Activated naive CD4-positive, alpha-beta T cell treated with anti-CD3 and anti-CD28 coated beads for 36 hours (primary cell): ENCODE measurements at places on chromosomes 6 and 20. TPM values are rescaled to one million over a fixed set of nuclear protein-coding genes. Genes with fewer than 3 reads are reported as not detected.

The HLA-DQB2 gene
- total RNA-seq: not detected

GRCh38 chr20:8221887-8222419 is 89.9 kb downstream of the PLCB1 start:
- no peak for DNase-seq
- no peaks in the 10 kb centered on the region for H3K36me3 ChIP-seq
- no peak overlapping the region for H3K4me3 ChIP-seq
- peaks cover 3% of the 10 kb centered on the region for H3K27me3 ChIP-seq

DNA sequence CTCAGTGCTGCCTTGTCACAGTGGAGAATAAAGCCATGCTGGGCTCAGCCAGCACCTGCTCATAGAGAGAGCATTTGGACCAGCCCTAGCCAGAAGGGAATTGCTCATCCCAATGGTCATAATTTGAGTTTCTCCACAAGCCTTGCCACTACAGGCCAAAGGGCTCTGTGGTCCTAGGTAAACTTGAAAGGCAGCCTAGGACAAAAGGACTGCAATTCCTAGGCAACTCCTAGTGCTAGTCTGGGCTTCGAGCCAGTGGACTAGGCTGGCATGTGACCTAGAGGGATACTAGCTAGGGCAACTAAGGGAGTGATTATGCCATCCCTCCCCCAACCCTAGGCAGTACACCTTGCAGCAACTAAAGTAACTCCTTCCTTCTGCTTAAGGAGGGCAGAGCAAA is 516.2 kb downstream of the BCKDHB start:
- no peaks in the 10 kb centered on the region for H3K36me3 ChIP-seq
- H3K4me1 ChIP-seq: no peaks in the 10 kb centered on the region
- H3K27me3 ChIP-seq: peaks cover 3% of the 10 kb centered on the region
- no peak overlapping the region for H3K4me3 ChIP-seq

- no peak overlapping the region for H3K27ac ChIP-seq
- H3K4me1 ChIP-seq: peaks cover 3% of the 10 kb centered on the region
- H3K36me3 ChIP-seq: peaks cover 2% of the 10 kb centered on the region
- no peak for DNase-seq
- H3K4me3 ChIP-seq: no peak overlapping the region
Measured at GRCh38 chr6:44133981-44134711, 6.8 kb downstream of the TMEM63B start.

DNA sequence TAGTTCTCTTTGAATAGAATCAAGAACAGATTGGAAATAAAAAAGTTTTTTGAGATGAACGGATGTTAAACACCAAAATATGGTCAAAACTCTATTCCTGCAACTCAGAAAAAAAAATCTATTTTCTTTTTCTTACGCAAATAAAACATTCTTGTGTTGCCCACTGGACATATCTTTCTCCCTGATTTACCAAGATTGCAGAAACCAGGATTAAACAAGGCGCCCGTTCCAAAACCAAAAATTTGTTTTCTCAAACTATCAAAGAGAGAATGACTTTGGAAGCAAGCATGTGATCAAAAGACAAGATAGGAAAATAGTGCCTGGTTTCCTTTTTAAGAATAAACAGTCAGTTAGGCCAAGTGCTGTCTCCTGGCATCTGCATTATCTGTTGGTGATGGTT is 273.1 kb downstream of the CLIC5 start:
- H3K4me3 ChIP-seq: no peak overlapping the region
- no peaks in the 10 kb centered on the region for H3K36me3 ChIP-seq
- H3K27me3 ChIP-seq: peaks cover 2% of the 10 kb centered on the region
- H3K27ac ChIP-seq: no peak overlapping the region
- H3K4me1 ChIP-seq: peaks cover 19% of the 10 kb centered on the region
- DNase-seq: no peak

GRCh38 chr6:128474933-128475332 is 45.5 kb downstream of the PTPRK start:
- no peak for DNase-seq
- H3K27ac ChIP-seq: no peak overlapping the region
- no peak overlapping the region for H3K4me3 ChIP-seq
- no peaks in the 10 kb centered on the region for H3K27me3 ChIP-seq
- no peaks in the 10 kb centered on the region for H3K36me3 ChIP-seq
- peaks cover 10% of the 10 kb centered on the region for H3K4me1 ChIP-seq

The SAMD5 gene
- not detected for total RNA-seq

DNA sequence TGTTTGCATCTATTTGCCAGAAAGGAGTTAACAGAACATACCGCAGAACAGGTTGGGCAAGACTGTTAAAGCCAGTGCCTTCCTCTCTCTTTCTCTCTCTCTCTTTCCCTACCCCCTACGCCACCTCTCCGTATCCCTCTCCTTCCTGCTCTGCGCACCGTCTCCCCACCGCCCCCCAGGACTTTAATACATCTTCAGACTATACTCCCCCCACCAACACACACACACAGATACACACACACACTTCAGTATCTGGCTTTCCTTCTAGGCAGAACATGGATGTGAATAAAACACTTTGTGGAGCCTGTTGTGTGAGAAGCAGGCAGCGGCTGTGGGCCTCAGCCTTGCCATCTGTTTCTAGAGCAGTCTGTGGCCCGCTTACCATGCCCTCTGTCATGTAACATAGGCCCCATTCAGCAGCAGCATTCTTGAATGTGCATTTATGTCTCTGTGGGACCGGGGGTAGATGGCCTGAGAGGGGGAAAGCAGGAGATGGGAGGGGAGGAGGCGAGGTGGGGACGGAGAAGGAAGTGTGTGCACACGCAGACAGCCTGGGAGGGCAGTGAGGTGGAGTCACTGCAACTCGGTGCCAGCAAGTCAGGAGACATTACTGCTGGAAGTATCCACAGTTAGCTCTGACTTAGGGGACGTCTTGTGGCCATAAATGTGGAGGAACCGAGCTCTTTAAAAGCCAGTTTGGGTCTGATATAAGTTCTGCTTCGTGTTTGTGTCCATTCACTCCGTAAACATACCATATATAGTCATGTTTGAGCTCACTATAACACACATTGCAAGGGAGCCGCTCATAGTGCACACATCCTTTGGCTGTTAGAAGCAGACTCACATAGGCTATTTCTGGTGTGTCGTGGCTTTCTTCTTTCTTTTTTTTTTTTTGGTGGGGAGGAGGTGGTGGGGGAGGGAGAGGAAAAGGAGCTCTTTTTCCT is 38.4 kb downstream of the RREB1 start:
- H3K27me3 ChIP-seq: no peaks in the 10 kb centered on the region
- peak overlapping the region; percentile 71 for H3K4me3 ChIP-seq
- H3K27ac ChIP-seq: peak overlapping the region; percentile 85
- peaks cover 79% of the 10 kb centered on the region for H3K4me1 ChIP-seq
- H3K36me3 ChIP-seq: no peaks in the 10 kb centered on the region

DNA sequence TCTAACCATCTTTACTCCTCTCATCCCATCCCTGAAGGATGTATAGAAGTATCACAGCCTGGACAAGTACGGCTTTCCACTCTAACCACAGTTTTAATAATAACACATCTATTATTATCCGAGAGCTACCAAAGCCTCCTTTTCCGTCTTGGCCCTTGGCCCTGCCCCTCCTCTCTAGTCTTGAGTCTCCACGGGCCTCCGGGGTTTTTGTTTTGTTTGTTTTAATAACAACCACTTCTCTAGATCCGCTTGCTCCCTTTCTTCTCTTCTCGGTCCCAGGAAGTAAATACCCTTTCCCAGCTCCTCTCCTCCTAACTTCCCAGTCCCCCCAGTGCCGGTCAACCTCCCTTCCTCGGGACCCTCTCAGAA is 661 bp downstream of the LCA5 start:
- H3K27ac ChIP-seq: no peak overlapping the region
- peak; percentile 4 for DNase-seq
- no peaks in the 10 kb centered on the region for H3K4me1 ChIP-seq
- H3K4me3 ChIP-seq: no peak overlapping the region

- H3K36me3 ChIP-seq: no peaks in the 10 kb centered on the region
- H3K27me3 ChIP-seq: no peaks in the 10 kb centered on the region
- DNase-seq: no peak
- H3K27ac ChIP-seq: no peak overlapping the region
- no peak overlapping the region for H3K4me3 ChIP-seq
Measured at GRCh38 chr6:129662406-129662766, 47.6 kb downstream of the ARHGAP18 start.

GRCh38 chr6:130858498-130859160 is 31.4 kb downstream of the SMLR1 start:
- no peaks in the 10 kb centered on the region for H3K36me3 ChIP-seq
- no peaks in the 10 kb centered on the region for H3K27me3 ChIP-seq
- H3K4me1 ChIP-seq: no peaks in the 10 kb centered on the region
- DNase-seq: no peak
- H3K27ac ChIP-seq: no peak overlapping the region

DNA sequence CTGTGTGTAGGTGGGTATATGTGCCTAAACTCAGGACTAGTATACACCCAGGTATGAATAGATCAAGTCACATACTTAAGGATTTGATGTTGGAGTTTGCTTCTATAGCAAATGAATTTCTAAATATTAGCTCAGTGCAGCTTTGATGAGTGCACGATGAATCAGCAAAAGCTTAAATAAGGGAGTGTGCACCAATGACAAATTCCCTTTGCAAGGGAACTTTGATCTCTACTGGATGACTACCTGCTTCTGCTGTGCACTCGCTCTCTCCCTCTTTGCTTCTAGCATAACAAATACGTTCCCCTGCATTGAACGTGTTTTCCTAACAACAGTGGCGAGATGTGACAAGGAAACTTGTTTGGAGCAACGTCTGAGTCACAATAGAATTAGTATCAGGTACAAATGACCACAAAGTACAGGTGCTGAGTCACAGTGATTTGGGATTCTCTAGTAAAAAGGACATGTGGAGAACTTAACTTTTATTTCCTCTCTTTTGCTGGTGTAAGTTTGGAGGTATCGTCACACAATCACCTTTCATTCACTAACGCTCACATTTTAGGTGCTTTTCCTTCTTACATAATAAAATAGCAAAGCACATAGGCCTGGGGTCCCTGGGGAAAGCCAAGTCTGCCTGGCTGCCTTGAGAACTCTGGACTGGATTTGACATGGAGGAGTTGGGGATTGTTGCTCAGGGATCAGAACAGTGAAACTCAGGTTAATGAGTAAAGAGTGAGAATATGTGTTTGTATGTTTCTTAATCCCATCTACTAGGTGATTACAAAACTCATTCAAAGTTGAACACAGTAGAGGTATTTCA is 49.7 kb downstream of the KLHL31 start:
- H3K27me3 ChIP-seq: peaks cover 9% of the 10 kb centered on the region
- H3K4me3 ChIP-seq: no peak overlapping the region
- H3K36me3 ChIP-seq: no peaks in the 10 kb centered on the region
- H3K27ac ChIP-seq: no peak overlapping the region
- DNase-seq: peak; percentile 12

The GRM1 gene
- total RNA-seq: not detected

DNA sequence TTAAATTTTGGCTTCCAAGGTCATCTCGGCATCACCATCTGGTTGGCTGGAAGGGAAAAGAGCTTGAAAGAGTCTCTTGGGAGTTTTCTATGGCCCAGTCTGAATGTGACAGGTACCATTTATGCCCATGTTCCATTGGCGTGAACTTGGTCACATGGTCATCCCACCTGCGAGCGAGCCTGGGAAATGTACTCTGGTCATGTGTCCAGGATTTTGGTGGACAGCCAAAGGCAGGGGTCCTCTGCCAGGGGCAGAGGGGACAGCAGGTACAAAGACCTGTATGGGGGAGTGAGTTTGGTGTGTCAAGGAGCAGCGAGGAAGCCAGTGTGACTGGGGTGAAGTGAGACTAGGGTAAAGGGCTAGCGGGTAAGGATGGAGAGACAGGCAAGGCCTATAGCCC is 112.6 kb downstream of the CDC5L start:
- no peaks in the 10 kb centered on the region for H3K27me3 ChIP-seq
- H3K36me3 ChIP-seq: no peaks in the 10 kb centered on the region
- H3K4me3 ChIP-seq: no peak overlapping the region
- no peak for DNase-seq

DNA sequence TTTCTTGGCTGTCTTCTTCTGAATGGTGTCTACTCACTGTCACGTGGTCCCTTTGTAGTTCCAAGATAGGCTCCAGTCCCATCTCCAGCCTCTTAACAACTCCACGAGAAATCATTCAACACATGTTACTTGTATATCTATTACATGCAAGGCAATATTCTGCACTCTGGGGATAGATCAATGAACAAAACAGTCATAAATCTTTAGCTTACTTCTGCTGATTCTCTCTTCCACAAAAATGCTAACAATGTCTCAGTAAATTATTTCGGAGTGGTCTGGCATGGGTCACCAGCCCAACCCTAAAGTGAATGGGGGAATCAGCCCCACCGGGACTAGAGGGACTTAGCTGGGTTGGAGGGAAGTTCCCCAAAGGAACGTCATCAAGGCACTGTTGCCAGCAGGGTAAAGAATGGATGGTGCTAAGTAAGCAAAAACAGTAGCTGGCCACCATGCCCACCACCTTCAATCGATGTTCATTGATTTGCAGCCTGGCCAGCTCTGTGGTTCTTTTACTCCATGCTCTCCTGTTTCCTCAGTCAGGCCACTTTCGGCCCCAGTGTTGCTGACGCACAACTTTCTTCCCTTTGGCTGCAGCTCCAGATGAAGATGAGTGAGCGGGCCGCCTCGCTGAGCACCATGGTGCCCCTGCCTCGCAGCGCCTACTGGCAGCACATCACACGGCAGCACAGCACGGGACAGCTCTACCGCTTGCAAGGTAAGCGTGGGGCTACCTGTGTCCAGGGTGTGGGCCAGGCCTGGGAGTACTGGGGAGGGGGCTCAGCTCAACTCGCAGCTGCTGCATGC is 167.7 kb downstream of the DOK5 start:
- no peaks in the 10 kb centered on the region for H3K36me3 ChIP-seq
- no peak for DNase-seq
- no peak overlapping the region for H3K27ac ChIP-seq
- peaks cover 11% of the 10 kb centered on the region for H3K27me3 ChIP-seq
- H3K4me3 ChIP-seq: no peak overlapping the region

The MAK gene
- total RNA-seq: 0.14 TPM
